Pancreas (tissue), 10 donors: ENCODE measurements at places on chromosomes 5 and 9.

DNA sequence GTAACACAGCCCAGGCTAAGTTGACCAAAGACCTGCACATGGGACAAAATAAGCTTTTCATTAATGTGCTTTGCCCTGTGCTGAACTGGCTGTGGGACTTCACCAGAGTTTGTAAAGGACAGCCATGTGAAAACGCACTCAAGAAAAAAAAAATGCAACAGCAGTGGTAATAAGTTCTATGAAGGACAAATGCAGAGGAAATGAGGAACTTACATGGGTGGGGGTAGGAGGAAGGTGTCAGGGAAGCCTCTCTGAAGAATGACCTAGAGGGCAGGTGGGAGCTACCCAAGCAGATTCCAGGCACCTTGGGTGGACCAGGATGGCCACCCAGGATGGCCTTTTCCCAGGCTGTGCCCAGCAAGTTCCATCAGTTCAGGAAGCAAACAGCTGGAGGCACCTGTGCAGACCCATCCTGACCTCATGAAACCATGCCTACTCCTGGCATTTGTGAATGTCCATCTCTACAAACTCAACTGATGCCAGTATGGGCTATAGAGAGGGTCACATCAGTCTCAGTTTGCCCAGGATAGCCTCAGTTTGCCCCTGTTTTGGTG is 6.7 kb upstream of the PHF2 start:
- H3K27me3 ChIP-seq, result no peaks in the 10 kb centered on the region
- H3K27ac ChIP-seq, result no peak overlapping the region
- peaks cover under 1% of the 10 kb centered on the region for H3K36me3 ChIP-seq
- H3K4me3 ChIP-seq, result no peak overlapping the region
- DNase-seq, result no peak

GRCh38 chr5:160233215-160233614 is 3.9 kb downstream of the FABP6 start:
- no peaks in the 10 kb centered on the region for H3K36me3 ChIP-seq
- H3K27me3 ChIP-seq, result no peaks in the 10 kb centered on the region
- H3K27ac ChIP-seq, result no peak overlapping the region
- no peak for DNase-seq

GRCh38 chr9:36092014-36092413 is 44.5 kb upstream of the GLIPR2 start:
- peaks cover 21% of the 10 kb centered on the region for H3K4me1 ChIP-seq
- H3K27me3 ChIP-seq, result no peaks in the 10 kb centered on the region
- peak overlapping the region; percentile 42 for H3K27ac ChIP-seq

GRCh38 chr5:76859591-76860247 is 9.9 kb downstream of the S100Z start:
- H3K4me3 ChIP-seq, result no peak overlapping the region
- H3K4me1 ChIP-seq, result no peaks in the 10 kb centered on the region
- H3K27me3 ChIP-seq, result no peaks in the 10 kb centered on the region
- no peak for DNase-seq
- no peak overlapping the region for H3K27ac ChIP-seq

- no peak overlapping the region for H3K27ac ChIP-seq
- DNase-seq, result no peak
- no peaks in the 10 kb centered on the region for H3K27me3 ChIP-seq
- no peaks in the 10 kb centered on the region for H3K4me1 ChIP-seq
Observed at GRCh38 chr9:18717759-18718158, 243.8 kb downstream of the ADAMTSL1 start.

- no peak for DNase-seq
- no peaks in the 10 kb centered on the region for H3K4me1 ChIP-seq
- H3K27me3 ChIP-seq, result no peaks in the 10 kb centered on the region
- peak overlapping the region; percentile 26 for H3K4me3 ChIP-seq
- H3K27ac ChIP-seq, result no peak overlapping the region
- no peaks in the 10 kb centered on the region for H3K36me3 ChIP-seq
Observed at GRCh38 chr5:110727025-110727314, 499 bp upstream of the TMEM232 start.

- no peak overlapping the region for H3K27ac ChIP-seq
- no peaks in the 10 kb centered on the region for H3K27me3 ChIP-seq
- H3K36me3 ChIP-seq, result no peaks in the 10 kb centered on the region
- no peaks in the 10 kb centered on the region for H3K4me1 ChIP-seq
Observed at GRCh38 chr5:122908108-122908507, 62.7 kb downstream of the SNX24 start.
